Bladder microvascular endothelial cell (primary cell): ENCODE measurements at places on chromosomes 6 and 20. TPM values are rescaled to one million over a fixed set of nuclear protein-coding genes. Genes with fewer than 3 reads are reported as not detected.

The IER3 gene
- total RNA-seq = 63.0 and 94.9 TPM in 2 replicates

The TRIM15 gene
- not detected in 2 replicates for total RNA-seq

The NRSN2 gene
- 13.6 and 22.8 TPM in 2 replicates for total RNA-seq

The OTOR gene
- not detected in 2 replicates for total RNA-seq

The GSTA4 gene
- total RNA-seq = 7.9 and 11.5 TPM in 2 replicates

The ENPP5 gene
- total RNA-seq = not detected in 2 replicates

The SOX4 gene
- total RNA-seq = 33.0 and 94.7 TPM in 2 replicates

The CCN6 gene
- not detected in 2 replicates for total RNA-seq
